ENCODE measurements at places on chromosomes 3 and 15.
A peak's percentile ranks its signal among the peaks of the same experiment; 100 is the strongest.

DNA sequence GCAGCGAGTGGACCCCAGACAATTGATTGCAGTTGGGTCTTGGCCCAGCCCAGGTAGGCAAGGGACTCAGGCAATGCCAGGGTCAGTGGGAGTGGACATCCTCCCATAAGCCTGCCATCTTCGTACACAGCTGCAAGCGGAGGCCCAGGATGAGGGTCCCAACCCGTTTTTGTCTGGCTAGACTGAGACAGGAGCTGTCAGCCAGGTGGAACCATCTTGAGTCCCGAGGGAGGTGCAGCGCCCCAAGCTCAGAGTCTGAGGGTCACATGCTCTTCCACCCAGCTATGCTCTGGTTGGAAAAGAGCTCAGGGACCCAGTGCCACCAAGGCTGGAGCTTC lies 22.6 kb upstream of the IP6K2 start:
- DNase-seq, result no peak

GRCh38 chr3:75075158-75075557 lies 460.7 kb upstream of the CNTN3 start:
- no peak for DNase-seq

GRCh38 chr15:73598530-73599160 lies 34.5 kb downstream of the NPTN start:
- DNase-seq, result no peak

DNA sequence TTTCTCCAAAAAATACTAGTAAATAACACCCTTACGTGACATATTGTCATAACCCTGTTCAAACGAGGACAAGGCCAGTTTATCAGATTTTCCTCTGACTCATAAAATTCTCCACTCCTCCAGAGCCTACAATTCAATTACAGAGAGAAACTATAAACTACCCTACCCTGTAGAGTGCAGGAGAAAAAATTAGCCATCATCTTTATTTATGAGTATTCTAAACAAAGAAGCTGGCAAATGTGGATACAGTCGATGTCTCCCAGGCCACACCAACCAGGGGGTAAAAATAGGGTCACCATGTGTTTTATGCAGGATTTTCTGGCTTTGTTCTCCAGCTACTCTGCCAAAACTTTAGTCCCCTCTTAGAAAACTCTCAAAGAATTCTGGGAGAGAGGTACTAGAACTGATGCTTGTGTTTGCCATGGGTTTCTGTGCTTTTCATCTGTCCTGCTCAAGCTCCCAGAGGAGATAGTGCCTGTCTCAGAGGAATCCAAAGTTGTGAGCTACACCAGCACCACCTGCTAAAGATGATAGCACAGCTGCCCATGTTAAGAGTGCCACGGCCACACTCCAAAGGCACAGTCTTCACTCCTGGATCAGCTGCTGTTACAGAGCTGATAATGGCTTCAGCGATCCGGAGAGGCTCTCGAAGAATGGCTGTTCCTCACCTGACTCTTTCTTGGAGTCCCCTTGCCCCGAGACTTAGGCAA lies 150.2 kb downstream of the IMPG2 start:
- no peak for DNase-seq

DNA sequence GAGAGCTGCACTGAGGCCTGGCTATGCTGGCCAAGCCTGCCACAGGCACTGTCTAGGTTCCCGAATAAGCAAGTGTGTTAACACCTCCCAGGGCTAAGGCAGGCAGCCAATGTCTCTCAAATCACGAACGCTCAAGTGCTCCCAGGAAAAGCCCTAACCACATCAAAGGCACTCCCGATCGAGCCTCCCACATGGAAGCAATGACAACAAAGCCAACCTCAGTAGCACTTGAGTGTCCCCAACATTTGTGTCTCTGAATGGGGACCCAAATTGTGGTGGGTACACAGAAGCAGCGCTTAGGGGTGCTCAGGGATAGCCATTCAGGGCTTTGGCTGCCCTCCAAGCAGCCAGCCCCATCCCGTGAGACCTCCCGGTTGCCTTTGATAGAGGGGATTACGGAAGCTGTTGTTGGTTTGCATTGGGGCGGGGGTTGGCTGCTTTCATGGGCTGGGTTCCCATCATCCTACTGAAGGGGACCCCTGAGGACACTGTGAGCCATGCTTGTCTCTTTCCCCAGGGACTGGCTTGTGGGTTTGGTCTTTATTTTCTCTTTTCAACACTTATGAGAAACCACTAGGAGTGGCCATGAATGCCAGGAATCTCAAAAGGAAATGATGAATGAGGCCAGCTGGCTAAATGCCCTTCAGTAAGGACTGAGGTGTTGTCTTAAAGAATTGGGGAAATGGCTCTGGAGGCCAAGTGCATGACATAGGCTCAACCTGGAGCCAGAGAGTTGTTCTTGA lies 234.1 kb upstream of the FEZF2 start:
- DNase-seq, result no peak

DNA sequence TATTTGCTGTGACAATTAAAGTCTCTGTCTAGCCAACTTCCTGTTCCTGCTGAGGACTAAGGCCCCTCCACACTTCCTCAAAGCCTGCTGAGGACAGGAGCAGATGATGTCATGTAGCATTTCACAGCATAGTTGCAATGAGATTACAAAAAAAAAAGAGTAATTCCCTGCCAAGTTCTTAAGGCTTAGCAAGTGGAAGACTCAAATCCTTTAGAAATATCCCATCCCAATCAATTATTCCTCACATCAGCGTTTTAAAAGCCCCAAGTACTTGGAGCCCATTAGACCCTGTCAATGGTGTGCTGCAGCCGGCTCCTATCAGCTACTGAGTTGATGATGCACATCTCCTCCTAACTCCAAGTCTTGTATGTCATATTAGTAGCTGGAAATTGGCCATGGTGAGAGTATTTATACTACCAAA lies 51.7 kb downstream of the TRANK1 start:
- DNase-seq, result no peak

- DNase-seq, result peak; percentile 69
Observed at GRCh38 chr15:100191161-100191560, 150.6 kb downstream of the ADAMTS17 start.

DNA sequence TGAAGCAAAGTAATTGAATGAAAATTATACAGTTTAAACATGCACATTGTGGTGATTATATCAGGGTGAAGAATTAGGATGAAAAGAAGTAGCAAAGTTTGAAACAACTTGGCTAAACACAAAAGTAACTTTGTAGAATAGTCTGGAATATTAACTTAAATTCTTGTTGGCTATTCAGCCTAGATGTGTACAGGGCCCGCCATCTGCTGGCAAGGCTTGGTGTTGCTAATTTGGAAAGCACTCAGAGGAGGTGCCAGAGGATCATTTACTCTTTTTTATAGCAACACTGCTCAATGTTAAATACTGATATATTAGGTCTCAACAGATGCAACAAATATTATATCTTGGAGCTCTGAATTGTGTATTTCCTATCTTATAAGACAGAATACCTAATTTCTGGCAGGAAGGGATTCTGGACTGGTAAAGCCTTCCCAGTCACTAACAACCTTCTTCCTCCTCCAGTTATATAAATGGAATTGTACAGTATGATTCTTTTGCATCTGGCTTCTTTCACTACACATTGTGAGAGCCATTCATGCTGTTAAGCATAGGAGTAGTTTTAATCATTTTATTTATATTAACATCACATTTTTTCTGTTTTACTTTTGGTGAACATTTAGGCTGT lies 36.1 kb downstream of the TTC23 start:
- peak; percentile 52 for DNase-seq

DNA sequence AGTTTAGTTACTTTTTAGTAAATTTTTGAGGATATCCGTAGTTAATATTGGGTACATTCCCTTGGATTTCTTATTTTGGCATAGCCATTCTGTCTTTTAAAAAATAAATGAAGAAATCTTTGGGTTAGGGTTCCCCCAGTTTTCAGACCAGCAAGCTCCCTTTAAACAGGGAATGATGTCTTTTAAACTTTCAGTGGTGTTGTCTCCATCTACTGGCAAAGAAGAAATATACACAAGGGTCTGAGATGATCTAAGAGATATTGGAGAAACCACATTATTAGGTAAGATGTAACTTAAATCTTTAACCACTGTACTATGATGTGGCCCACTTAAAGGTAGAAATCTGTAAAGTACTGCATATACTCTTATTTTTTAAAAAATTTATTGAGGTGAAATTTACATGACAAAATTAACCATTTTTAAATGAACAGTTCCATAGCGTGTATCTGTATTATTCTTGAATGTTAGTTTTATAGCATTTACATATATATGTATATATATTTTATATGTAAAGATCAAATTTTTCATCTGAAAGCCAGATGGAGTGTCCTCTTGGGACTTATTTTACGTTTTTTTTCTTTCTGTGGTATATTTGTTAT lies 35.1 kb upstream of the EIF3J start:
- no peak for DNase-seq

- peak; percentile 3 for DNase-seq
Observed at GRCh38 chr3:10783360-10784351, 32.4 kb upstream of the SLC6A11 start.

DNA sequence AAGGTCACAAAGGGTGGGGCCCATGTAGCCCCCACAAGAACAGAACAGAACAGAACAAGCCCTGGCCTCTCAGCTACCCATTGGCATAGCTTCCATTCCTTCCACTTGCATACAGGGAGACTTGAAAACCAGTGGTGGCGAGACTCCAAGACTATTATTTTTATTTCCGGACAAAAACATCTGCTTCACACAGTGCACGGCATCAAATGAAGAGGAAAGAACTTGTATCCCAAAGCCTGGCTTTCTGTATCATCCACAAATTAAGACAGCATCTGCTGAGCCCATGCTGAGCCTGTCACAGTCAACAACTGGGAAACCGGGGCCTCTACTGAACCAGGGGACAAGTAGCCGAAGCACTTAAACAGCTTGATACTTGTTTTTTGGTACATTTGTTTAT lies 56.0 kb downstream of the CLEC3B start:
- no peak for DNase-seq

- peak; percentile 10 for DNase-seq
Observed at GRCh38 chr3:48634661-48635221, 520 bp downstream of the SLC26A6 start.

DNA sequence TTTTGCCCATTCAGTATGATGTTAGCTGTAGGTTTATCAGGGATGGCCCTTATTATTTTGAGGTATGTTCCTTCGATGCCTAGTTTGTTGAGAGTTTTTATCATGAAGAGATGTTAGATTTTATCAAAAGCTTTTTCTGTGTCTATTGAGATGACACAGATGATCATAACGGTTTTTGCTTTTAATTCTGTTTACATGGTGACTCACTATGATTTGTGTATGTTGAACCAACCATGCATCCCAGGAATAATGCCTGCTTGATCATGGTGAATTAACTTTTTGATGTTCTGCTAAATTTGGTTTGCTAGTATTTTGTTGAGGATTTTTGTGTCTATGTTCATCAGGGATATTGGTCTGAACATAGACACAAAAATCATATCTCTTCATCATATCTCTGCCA lies 8.3 kb downstream of the GPR156 start:
- no peak for DNase-seq

GRCh38 chr3:25169151-25169550 lies 258.9 kb upstream of the RARB start:
- DNase-seq, result no peak

DNA sequence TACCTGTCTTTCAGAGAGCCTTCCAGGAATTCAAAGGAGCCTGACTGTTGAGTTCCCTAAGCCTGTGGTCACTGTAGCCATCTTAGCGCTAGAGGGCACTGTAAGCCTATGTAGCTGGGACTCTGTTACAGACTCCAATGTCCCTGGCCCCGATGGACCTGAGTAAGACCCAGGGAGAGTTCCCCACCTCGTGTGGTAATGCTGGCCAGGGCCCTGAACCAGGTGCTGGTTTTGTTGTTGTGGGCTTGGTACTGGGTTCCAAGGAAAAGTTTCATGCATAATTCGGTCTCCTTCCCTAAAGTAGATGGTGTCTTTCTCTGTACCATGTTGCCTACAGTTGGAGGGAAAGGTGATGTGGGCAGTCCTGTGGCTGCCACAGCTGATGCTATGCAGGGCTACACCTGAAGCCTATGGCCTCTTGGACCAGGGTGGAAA lies 32.4 kb downstream of the CDAN1 start:
- DNase-seq, result peak; percentile 67

DNA sequence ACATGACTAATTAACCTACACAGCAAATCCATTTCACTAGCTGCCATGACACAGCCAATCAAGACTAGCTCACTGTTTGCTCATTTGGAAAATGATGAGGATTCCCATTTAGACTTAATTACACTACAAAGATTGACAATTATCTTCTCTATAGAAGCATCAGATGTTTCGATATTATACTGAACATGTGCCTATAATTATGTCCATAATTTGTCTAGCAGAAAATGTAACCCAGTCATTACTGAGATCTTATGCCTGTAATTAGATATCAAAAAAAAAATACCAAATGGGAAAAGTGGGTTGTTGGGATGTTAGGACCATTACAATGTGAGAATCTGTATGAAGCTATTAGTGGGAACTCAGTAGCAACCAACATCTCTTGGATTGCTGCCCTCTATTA lies 344.2 kb upstream of the MCTP2 start:
- peak; percentile 31 for DNase-seq

- no peak for DNase-seq
Observed at GRCh38 chr3:58158442-58159153, 52.2 kb downstream of the DNASE1L3 start.

DNA sequence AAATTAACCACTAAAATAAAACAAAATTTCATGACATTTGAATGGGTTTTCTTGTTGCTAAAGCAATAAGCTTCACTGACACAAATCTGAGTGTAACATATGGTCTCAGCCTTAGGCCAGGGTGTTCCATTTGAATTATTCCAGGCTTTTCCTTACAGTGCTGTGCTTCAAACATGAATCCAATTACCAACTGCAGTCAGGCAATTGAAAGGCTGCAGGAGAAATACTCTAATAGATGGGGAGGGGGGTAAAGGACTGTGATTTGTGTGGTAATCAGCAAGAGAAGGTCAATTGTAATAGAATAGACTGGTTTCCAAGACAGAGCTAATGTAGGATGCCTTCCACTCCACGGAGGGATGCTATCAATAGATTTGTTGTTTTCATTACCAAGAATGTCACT lies 466.7 kb downstream of the C3orf38 start:
- no peak for DNase-seq

DNA sequence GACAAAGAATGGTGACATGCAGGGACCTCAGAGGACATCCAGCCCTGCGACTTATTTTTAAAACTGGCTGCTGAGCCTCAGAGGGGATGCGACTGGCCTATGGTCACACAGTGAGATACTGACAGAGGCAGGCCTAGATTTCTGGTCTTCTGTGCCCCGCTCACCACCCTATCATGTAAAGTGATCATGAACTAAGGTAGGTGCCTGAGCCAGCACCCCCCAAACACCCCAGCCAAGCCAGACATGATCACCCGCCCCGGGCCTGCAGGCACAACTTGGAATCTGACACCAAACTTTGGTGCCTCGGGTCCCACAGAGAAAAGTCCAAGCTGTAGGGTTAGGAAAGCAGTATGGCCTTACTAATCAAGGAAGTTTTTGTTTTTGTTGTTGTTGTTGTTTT lies 33.9 kb upstream of the HHATL start:
- no peak for DNase-seq

Measured in NCI-H2081 (cell line).